ENCODE measurements at places on chromosomes 12 and 14.

DNA sequence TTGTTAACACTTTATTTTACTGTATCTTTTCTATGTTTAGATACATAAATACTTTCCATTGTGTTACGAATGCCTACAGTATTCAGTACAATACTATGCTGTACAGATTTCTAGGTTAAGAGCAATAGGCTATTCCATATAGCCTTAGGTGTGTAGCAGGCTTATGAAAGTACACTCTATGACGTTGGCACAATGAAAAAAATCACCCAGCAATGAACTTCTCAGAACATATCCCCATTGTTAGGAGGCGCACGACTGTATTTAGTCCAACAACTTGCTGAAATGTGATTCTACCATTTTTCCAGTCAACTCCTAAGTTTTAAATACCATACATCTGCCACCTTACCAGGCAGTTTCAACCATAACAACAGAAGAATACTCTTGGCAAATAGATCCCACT, 1.8 kb downstream of the PARP11 start:
- H3K36me3 ChIP-seq = no peaks in the 10 kb centered on the region
- H3K27ac ChIP-seq = no peak overlapping the region
- peaks cover 9% of the 10 kb centered on the region for H3K4me1 ChIP-seq

GRCh38 chr14:98160901-98161300, 1111.1 kb downstream of the BCL11B start:
- no peaks in the 10 kb centered on the region for H3K4me1 ChIP-seq
- no peak overlapping the region for H3K27ac ChIP-seq
- no peaks in the 10 kb centered on the region for H3K27me3 ChIP-seq

GRCh38 chr14:103518422-103519042, 4.1 kb downstream of the CKB start:
- H3K27ac ChIP-seq = no peak overlapping the region
- H3K4me1 ChIP-seq = peaks cover 16% of the 10 kb centered on the region
- DNase-seq = peak; percentile 63
- H3K4me3 ChIP-seq = no peak overlapping the region
- no peaks in the 10 kb centered on the region for H3K36me3 ChIP-seq

DNA sequence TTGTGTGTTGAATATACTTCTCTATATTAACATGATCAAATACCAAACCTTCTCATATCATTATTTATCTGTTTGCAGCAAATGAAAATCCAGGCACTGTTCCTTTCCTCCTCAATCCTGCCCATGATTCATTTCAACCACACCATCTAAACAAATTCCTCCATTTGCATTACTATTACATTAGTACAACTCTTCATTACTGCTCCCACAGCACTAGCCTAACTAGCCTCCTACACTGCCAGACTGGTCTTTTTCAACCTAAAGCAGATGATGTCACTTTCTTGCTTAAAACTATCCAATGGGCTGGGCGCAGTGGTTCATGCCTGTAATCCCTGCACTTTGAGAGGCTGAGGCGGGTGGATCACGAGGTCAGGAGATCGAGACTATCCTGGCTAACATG, 117.3 kb upstream of the MYF6 start:
- peak; percentile 48 for DNase-seq
- H3K36me3 ChIP-seq = no peaks in the 10 kb centered on the region
- H3K4me3 ChIP-seq = no peak overlapping the region
- no peaks in the 10 kb centered on the region for H3K27me3 ChIP-seq
- H3K27ac ChIP-seq = no peak overlapping the region

All from GM23248 (cell line).